Muscle of leg (tissue), 16 donors: ENCODE measurements at places on chromosomes 12 and 14. TPM values are rescaled to one million over a fixed set of nuclear protein-coding genes. Genes with fewer than 3 reads are reported as not detected.

DNA sequence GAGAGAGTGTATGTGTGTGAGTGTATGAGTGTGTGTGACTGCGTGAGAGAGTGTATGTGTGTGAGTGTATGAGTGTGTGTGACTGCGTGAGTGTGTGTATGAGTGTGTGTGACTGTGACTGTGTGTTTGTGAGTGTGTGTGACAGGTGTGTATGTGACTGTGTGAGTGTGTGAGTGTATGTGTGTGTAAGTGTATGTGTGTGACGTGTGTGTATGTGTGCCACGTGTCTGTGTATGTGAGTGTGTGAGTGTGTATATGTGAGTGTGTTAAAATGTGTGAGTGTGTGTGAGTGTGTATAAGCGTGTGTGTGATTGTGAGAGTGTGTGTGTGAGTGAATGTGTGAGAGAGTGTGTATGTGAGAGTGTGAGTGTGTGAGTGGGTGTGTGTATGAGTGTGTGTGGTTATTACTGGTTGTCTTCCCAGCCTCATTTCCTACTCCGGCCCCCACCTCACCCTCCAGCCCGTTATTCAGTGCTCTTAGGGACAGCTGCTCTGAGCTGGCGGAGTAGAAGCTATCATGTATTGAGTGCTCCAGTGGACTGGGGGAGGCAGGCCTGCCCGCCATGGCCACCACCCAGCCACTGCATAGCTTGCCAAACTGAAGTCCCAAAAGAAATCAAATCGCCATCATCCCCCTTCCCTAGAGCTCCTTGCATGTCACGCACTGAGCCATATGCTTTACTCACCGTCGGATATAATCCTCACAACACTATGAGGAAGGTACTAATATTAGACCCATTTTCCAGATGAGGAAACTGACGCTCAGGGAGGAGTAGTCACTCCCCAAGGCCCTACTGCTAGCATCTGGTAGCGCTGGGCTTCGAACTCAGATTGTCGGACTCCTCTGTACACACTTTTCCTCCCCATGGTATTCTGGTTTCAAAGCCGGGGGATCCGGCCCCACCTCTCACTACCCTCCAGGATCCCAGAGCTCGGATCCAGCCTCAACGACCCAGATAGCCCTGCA is 10.3 kb upstream of the MYL2 start:
- H3K27ac ChIP-seq, result peak overlapping the region; percentile 86
- peak; percentile 28 for DNase-seq
- H3K4me1 ChIP-seq, result peaks cover 22% of the 10 kb centered on the region
- peaks cover 4% of the 10 kb centered on the region for H3K27me3 ChIP-seq
- H3K4me3 ChIP-seq, result no peak overlapping the region
- H3K36me3 ChIP-seq, result no peaks in the 10 kb centered on the region

DNA sequence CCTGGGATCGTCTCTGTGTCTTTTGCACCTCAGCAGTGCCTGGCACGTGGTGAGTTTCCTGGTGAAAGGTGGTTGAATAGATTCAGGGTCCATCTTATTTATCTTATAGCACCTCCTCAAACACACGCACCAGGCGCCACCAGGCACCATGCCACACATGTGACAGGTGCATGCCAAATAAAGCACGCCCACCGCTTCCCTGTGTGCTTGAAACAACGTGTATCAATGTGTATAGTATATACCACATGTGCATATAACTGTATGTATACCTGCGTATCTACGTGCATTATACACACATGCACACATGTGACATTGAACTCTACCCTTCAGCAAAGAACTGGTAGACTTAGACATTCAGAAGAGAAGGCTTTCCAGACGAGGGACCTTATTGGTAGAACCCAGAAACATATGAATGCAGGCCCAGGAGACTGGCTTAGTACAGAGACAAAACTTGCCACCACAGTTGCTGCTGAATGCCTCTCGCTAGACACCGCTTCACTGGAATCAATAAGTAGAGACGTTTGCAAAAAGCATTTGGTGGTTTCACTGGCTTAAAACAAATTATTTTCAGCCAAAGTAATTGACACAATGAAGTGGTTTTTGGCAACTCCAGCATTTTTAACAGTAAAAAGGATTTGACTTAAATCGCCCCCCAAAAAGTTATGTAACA is 10.0 kb downstream of the EML1 start:
- no peak overlapping the region for H3K4me3 ChIP-seq
- peaks cover 27% of the 10 kb centered on the region for H3K4me1 ChIP-seq
- DNase-seq, result no peak
- H3K36me3 ChIP-seq, result no peaks in the 10 kb centered on the region
- H3K27me3 ChIP-seq, result no peaks in the 10 kb centered on the region

- peaks cover 35% of the 10 kb centered on the region for H3K4me1 ChIP-seq
- H3K27me3 ChIP-seq, result peaks cover 20% of the 10 kb centered on the region
- peaks cover 22% of the 10 kb centered on the region for H3K36me3 ChIP-seq
Observed at GRCh38 chr12:1629338-1630132, 504 bp downstream of the WNT5B start.

DNA sequence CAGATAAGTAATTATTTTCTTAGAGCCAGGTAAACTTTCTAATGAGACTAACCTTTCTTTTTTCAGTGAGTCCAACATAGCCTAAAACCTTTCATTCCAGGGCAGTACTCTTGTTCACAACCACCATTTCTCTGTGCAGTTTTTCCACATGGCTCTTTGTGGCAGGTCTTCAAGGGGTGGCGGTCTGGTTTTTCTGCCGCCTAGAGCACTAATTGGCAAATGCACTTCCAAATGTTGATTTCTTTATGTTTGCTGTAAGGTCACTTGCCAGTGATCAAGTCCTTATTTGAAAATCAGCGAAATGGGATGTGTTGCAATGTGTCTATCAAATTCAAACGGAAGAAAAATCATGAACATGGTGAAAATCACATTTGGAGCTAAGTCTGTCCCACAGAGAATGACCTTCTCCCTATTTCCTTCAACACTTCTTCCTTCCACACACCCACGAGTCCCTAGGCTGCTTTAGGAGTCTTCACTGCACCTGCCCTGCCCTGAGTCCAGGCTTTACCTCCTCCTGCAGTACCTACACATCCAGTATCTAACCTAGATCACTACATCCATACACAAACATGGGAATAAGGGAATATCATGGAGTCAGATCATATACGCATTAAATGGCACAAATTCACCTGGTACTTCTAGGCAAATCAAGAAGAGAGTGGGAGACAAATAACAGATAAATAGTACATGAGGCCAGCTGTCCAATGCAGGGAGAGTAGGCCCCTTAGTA is 1.9 kb downstream of the SRGAP1 start:
- DNase-seq, result no peak
- no peaks in the 10 kb centered on the region for H3K36me3 ChIP-seq
- H3K27me3 ChIP-seq, result peaks cover 2% of the 10 kb centered on the region
- peak overlapping the region; percentile 13 for H3K27ac ChIP-seq
- H3K4me1 ChIP-seq, result peaks cover 9% of the 10 kb centered on the region

- no peak overlapping the region for H3K4me3 ChIP-seq
- H3K36me3 ChIP-seq, result no peaks in the 10 kb centered on the region
- peak; percentile 86 for DNase-seq
- peaks cover 5% of the 10 kb centered on the region for H3K27me3 ChIP-seq
Observed at GRCh38 chr14:101359221-101360053, 201.9 kb upstream of the DIO3 start.

- no peaks in the 10 kb centered on the region for H3K4me1 ChIP-seq
- H3K4me3 ChIP-seq, result no peak overlapping the region
- H3K27ac ChIP-seq, result no peak overlapping the region
Observed at GRCh38 chr12:117213295-117213808, 23.1 kb upstream of the FBXO21 start.

DNA sequence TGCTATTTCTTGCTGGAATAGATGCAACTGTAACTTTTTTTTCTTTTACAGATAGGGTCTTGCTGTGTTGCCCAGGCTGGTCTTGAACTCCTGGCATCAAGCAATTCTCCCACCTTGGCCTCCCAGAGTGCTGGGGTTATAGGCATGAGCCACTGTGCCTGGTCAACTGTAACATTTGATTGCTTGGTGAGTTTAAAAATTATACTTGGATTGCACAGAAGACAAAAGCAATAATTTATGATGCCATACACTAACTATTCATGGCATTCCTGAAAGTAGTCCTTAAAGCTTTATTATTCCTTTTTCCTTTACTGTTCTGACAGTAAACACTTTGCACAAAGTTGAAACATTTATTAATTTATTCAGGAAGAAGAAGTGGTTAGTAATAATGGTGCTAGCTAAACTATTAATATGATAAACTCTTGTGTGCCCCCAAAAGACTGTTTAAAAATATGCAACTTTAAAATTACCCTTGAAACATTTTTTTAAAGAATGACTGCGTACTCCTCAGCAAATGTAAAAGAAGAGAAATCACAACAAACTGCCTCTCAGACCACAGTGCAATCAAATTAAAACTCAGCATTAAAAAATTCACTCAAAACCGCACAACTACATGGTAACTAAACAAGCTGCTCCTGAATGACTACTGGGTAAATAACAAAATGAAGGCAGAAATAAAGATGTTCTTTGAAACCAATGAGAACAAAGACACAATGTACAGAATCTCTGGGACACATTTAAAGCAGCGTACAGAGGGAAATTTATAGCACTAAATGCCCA is 8.3 kb downstream of the PTPRB start:
- no peaks in the 10 kb centered on the region for H3K27me3 ChIP-seq
- H3K36me3 ChIP-seq, result no peaks in the 10 kb centered on the region
- no peak for DNase-seq

- peak overlapping the region; percentile 66 for H3K4me3 ChIP-seq
- peak overlapping the region; percentile 99 for H3K27ac ChIP-seq
- peaks cover 18% of the 10 kb centered on the region for H3K36me3 ChIP-seq
- no peaks in the 10 kb centered on the region for H3K4me1 ChIP-seq
- DNase-seq, result no peak
Observed at GRCh38 chr14:58297412-58297761, 968 bp upstream of the ARID4A start.

- H3K27me3 ChIP-seq, result no peaks in the 10 kb centered on the region
- H3K27ac ChIP-seq, result no peak overlapping the region
- H3K4me1 ChIP-seq, result no peaks in the 10 kb centered on the region
- DNase-seq, result peak; percentile 6
- peaks cover 2% of the 10 kb centered on the region for H3K36me3 ChIP-seq
Observed at GRCh38 chr12:85809500-85809899, 26.7 kb downstream of the RASSF9 start.

Gene ALDH2
- total RNA-seq, result 14.6 TPM

Gene OR6C3
- not detected for total RNA-seq

Gene GNB3
- 4.7 TPM for total RNA-seq
